Bladder microvascular endothelial cell (primary cell): ENCODE measurements at places on chromosomes 7 and 10. TPM values are rescaled to one million over a fixed set of nuclear protein-coding genes. Genes with fewer than 3 reads are reported as not detected.

Gene NACAD
- total RNA-seq: 0.32 and 2.0 TPM in 2 replicates

Gene CDNF
- 0.81 TPM in 1 of 2 replicates, not detected in the other for total RNA-seq

Gene HERC4
- total RNA-seq: 33.7 and 63.1 TPM in 2 replicates

Gene PRLHR
- not detected in 2 replicates for total RNA-seq

Gene LIPK
- not detected in 2 replicates for total RNA-seq

Gene EGR2
- total RNA-seq: under 0.01 and 0.25 TPM in 2 replicates

Gene GIMAP1
- 11.1 and 26.7 TPM in 2 replicates for total RNA-seq

Gene CRHR2
- total RNA-seq: not detected in 2 replicates

Gene INTS1
- 32.1 and 62.4 TPM in 2 replicates for total RNA-seq

Gene LRRD1
- total RNA-seq: under 0.01 TPM in 2 replicates

Gene ACHE
- 0.16 and 11.3 TPM in 2 replicates for total RNA-seq

Gene EXOC6
- total RNA-seq: 178 and 432 TPM in 2 replicates

Gene EVX1
- total RNA-seq: not detected in 2 replicates

Gene SLC26A5
- total RNA-seq: under 0.01 and 1.3 TPM in 2 replicates

Gene C10orf67
- not detected in 2 replicates for total RNA-seq

Gene TLX1
- not detected in 2 replicates for total RNA-seq

Gene SPDYE9
- not detected in 2 replicates for total RNA-seq

Gene POLR2J2
- 0.97 and 10.5 TPM in 2 replicates for total RNA-seq

Gene CACUL1
- 13.8 and 38.1 TPM in 2 replicates for total RNA-seq

Gene SPDYE16
- under 0.01 and 0.13 TPM in 2 replicates for total RNA-seq

Gene PON1
- total RNA-seq: under 0.01 TPM in 1 of 2 replicates, not detected in the other

Gene SAMD9L
- total RNA-seq: 20.4 and 26.6 TPM in 2 replicates

Gene IFIT1
- total RNA-seq: 3.5 and 5.3 TPM in 2 replicates

Gene RPEL1
- total RNA-seq: 0.06 TPM in 1 of 2 replicates, not detected in the other

Gene ZC3HAV1L
- total RNA-seq: 10.5 and 23.1 TPM in 2 replicates

Gene MYL10
- not detected in 2 replicates for total RNA-seq

Gene AGBL3
- total RNA-seq: 0.82 and 1.6 TPM in 2 replicates

Gene PTN
- 0.16 TPM in 1 of 2 replicates, not detected in the other for total RNA-seq

Gene VAX1
- total RNA-seq: not detected in 2 replicates

Gene GPR85
- 0.13 and 0.97 TPM in 2 replicates for total RNA-seq

Gene KIAA1217
- total RNA-seq: 12.3 and 28.7 TPM in 2 replicates

Gene BTBD16
- total RNA-seq: not detected in 2 replicates

Gene PIP
- total RNA-seq: not detected in 2 replicates

Gene ATXN7L1
- 2.3 and 11.3 TPM in 2 replicates for total RNA-seq

Gene SLC29A3
- total RNA-seq: 1.5 and 2.6 TPM in 2 replicates

Gene OPALIN
- total RNA-seq: not detected in 2 replicates

Gene ZNF425
- total RNA-seq: 1.3 and 2.1 TPM in 2 replicates

Gene ENTPD1
- 10.3 and 16.8 TPM in 2 replicates for total RNA-seq

Gene RBM17
- total RNA-seq: 36.3 and 66.2 TPM in 2 replicates

Gene CHN2
- 0.76 and 2.9 TPM in 2 replicates for total RNA-seq

Gene NUB1
- 30.6 and 52.4 TPM in 2 replicates for total RNA-seq

Gene TRIM50
- not detected in 2 replicates for total RNA-seq

Gene ASNS
- total RNA-seq: 3.4 and 7.3 TPM in 2 replicates

Gene ASB10
- total RNA-seq: not detected in 2 replicates

Gene PRXL2A
- 177 and 199 TPM in 2 replicates for total RNA-seq

Gene PNLIPRP1
- total RNA-seq: not detected in 2 replicates
